Activated naive CD4-positive, alpha-beta T cell treated with anti-CD3 and anti-CD28 coated beads, Interleukin-2, amount 50 U/mL, for 72 hours (primary cell): ENCODE measurements at places on chromosomes 16 and 17.

DNA sequence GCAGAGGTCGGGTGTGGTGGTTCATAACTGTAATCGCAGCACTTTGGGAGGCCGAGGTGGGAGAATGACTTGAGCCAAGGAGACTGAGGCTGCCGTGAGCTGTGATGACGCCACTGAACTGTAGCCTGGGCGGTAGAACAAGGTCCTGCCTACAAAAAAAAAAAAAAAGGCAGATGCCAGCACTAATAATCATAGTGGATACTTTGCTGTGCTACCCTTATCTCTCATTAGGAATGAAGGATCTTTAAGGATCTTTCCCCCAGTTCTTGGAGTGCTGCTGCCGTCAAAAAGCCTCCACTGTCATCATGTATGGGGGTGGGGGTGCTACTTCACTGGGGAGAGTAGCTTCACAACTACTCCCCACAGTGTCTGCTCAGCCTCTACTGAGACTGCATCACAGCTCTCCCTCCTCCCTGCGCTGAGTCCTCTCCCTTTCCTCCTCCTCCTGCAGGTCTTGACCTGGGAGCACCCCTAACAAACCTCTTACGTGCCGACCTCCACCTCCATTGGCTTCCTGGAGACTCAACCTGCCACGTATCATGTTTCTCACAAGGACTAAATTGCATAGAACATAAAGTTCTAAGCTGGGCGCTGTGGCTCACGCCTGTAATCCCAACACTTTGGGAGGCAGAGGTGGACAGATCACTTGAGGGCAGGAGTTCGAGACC, 24.4 kb upstream of the ST6GALNAC1 start:
- no peak for DNase-seq

DNA sequence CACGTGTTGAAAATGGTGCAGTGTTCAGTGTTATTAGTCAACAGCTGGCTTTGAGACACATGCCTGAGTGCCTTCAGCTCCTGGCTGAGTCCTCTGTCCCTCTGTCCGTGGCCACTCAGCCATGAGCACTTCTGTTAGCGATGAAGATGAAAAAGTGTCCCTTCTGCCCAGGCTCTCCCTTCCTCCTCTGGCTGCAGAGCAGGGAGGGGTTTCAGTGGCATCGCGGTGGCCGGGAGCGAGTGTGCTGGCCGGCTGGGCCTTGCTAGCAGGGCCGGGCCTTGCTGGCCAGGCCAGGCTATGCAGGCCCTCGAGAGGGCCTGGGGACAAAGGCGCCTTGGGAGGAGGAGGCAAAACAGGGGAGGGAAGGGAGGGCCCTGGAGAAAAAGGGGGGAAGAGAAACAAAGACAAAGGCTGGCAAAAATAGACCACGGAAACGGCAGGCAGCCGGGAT, 47.7 kb downstream of the CMIP start:
- no peak for DNase-seq

- no peak for DNase-seq
Measured at GRCh38 chr17:17147821-17148220, 58.3 kb downstream of the PLD6 start.

DNA sequence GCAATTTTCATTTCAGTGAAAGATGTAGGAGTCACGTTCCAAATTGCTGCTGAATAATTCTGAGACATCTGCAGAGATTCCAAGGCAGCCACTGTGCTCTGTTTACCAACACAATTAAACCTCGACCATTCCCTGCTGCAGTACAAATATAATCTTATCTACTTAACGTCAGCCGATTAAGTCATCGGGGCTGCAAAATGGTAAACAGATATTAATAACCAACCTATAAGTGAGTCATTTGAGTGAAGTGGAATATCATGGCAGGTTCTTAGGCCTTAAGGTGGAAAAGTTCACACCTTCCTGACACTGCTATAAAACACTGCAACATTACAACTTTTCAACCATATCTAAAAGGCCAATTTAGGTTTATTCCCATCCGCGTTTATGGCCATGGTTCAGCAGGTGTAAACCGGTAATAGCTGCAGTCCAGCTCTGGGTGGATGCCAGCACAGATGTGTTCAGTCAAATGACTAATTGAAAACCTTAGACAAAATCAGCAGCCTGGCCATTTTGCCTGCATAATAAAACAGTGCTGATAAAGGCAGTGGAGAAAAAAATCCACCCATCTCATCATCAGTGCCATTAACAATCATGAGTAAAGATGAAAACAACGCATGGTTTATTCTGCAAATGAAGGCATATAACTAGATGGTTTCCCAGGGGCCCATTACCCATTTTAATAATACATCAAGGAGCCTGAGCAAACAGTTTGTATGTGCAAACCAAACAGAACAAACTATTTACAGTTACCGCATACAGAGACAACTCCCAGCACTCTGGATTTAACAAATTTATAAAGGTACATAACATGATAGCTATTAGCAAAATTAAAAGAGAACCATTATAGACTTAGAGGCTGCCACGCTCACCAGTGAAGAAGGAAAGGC, 202.9 kb upstream of the IRX3 start:
- DNase-seq = no peak

GRCh38 chr16:51538707-51539498, 387.8 kb upstream of the SALL1 start:
- no peak for DNase-seq

DNA sequence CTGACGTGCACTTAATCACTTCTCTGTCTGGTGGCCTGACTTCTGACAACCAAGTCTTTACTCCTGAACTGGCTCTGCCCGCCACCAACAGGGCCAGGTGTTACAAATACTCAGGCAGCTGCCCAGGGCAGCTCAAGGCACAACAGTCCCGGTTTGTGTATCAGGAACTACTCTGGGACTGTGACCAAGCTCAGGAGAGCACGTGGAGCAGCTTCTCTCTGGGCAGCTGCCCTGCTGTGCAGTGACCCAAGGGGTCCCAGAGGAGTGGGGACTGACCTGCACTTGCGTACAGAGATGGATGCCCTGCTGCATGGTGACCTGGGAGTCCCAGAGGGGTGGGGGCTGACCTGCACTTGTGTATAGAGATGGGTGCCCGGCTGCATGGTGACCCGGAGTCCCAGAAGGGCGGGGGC, 21.9 kb downstream of the LITAFD start:
- DNase-seq = no peak

DNA sequence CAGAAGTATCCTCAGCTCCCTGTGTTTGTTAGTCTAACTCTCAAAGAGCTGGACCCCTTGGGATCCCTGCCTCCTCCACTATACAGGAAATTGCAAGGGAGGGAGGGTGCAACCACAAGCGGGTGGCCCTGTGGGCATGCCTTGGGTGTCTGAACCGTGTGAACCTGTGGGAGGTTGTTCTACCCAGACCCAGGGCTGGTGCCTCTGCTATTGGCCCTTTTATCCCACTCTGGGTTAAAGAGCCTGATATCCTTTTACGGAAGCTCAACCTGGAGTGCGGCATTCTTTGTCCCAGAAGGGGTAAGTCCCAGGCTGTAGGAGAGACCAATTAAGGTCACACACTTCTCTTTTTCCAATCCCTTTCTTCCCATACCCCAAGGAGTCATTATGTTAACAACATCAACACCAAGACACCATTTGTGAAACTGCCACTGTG, 53.4 kb downstream of the ARSG start:
- DNase-seq = no peak

DNA sequence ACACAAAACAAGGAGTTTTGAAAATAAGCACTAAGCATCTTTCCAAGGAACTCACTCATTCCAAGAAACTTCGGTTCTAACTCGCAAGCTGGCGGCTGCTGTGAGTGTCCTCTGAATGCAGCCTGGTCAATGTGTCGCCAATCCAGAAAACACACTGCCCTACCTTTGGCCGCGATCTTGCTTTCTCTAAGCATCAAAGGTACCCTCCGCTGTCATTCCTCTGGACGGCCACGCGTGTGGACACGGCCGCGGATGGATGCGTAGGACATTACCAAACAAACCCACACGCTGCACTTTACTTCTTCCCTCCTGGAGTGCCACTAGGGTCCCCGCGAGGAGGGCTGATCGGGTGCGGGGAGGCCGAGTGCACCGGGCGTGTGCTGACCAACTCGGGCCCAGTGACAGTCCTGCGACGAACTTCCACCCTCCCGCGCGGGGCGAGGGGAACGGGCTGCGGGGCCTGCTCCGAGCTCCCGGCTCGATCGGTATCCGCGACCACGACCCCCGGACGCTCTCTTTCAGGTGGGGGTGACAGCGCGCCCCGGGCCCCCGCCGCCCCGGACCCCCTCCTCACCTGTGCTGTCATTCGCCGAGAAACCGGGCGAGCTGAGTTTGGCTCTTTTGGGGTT, 1.1 kb downstream of the CREBBP start:
- DNase-seq = peak; percentile 27

- no peak for DNase-seq
Measured at GRCh38 chr16:52548261-52549010, 1.5 kb upstream of the TOX3 start.

DNA sequence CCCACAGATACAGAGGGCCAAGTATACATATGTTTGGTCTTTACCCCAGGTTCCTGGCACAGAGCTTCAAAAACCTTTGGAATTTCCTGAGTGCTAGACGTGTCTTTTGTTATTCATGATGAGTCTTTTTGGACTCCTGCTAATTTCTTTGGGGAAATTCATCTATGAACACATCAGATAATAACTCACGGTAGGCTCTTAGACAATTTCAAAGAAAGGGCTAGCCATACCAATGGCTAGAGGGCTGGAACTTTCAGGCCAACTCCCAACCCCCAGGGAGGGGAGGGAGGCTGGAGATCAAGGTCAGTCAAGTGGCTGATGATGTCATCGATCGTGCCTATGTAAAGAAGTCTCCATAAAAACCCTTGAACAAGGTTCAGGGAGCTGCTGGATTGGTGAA, 101.9 kb downstream of the STX8 start:
- no peak for DNase-seq

GRCh38 chr16:87133112-87133850, 183.9 kb downstream of the C16orf95 start:
- no peak for DNase-seq

- DNase-seq = no peak
Measured at GRCh38 chr16:1137604-1138003, 15.3 kb upstream of the CACNA1H start.

- peak; percentile 78 for DNase-seq
Measured at GRCh38 chr17:9576521-9577372, at the start of gene CFAP52. Gene CFAP52, plus strand, starts transcription at chr17:9576642. Its CDS starts 54 bp downstream, at chr17:9576696.

GRCh38 chr16:53081686-53082407, 27.1 kb downstream of the CHD9 start:
- no peak for DNase-seq

GRCh38 chr17:47325176-47325575, 1.4 kb downstream of the EFCAB13 start:
- no peak for DNase-seq

DNA sequence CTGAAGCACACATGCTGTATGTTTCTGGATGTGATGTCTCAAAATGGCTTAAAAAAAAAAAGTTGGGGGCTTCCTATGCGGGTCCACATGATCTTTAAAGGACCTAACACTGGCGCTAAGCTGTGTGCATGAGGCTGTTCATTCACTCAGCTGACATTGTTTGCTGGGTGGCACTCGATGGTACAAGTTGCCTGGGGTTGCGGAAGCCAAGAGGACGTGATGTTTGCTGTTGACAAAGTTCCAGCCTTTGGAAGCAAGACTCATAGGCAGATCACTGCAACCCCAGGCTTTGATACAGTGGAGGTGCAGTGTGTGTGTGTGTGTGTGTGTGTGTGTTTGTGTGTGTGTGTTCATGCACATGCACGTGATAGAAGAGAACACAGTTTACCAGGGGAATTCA, 29.5 kb upstream of the DNAI2 start:
- no peak for DNase-seq

DNA sequence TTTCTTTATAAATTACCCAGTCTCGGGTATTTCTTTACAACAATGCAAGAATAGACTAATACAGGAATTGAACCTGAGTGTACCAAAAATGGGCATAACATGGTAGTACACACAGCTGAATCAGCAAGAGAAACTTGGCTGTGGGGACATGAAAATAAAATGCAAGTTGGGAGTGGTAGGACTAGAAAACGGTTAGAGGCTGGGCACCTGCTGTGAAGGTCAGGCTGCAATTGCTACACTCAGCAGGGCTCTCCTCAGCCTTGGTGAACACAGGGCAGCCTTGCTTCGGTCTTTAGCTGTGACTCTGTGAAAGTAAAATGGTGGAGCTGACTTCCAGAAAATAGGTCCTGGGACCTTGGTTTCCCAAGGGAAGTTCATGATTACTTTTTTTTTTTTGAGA, 45.6 kb downstream of the CNGB1 start:
- no peak for DNase-seq

DNA sequence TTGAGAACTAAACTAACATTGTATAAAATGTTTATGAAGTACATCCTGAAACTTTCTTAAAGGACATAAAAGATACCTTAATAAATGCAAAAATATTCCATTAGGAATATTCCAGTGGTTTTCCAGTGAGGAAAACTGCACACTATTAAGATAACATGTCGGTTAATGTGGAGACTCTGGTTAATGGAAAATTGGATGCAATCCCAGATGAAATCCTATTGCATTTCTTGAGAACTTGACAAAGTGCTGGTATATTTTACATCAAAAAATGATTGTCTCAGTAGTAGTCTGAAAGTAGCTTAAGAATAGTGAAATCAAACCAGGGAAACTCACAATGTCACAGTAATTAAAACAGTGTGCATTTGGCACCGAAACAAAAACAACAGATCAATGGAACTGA, 202.5 kb upstream of the MON1B start:
- DNase-seq = no peak

DNA sequence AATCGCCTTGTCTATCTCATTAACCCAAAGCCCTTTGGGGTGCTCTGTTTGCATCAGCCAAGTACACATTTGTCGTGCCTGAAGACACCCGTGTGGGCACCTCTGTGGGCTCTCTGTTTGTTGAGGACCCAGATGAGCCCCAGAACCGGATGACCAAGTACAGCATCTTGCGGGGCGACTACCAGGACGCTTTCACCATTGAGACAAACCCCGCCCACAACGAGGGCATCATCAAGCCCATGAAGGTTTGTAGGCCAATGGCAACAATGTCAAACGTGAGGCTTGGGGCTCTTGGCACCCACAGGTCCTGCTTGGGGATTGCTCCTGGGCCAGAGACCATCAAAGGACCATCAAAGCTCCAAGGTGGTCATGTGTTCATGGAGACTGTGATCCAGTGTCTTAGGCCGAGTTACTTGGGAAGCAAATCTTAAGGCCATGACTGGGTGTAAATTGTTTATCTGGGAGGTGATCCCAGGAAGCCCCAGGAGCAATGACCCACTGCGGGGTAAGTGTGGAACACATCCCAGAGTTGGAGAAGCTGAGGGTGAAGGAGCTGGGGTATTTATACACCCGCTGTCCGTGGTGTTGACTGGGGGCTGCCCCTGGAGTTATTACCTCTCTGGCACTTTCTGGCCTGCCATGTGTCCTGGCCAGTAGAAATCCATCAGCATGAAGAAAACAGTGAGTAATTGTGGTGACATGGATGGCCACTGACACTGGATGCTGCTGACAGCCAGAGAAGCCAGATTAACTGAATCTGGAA, 24.0 kb downstream of the CDH5 start:
- no peak for DNase-seq
